Sciatic nerve (tissue), 2 donors: ENCODE measurements at places on chromosomes 1 and 21.
A peak's percentile ranks its signal among the peaks of the same experiment; 100 is the strongest.

- DNase-seq, result no peak
Observed at GRCh38 chr1:108072212-108072611, 107.2 kb upstream of the VAV3 start.

GRCh38 chr1:33060579-33061083, 20.3 kb upstream of the AZIN2 start:
- DNase-seq, result peak; percentile 82

- no peak for DNase-seq
Observed at GRCh38 chr1:156848461-156849150, 10.3 kb downstream of the INSRR start.

GRCh38 chr1:206415942-206416341, 54.3 kb upstream of the IKBKE start:
- no peak for DNase-seq

DNA sequence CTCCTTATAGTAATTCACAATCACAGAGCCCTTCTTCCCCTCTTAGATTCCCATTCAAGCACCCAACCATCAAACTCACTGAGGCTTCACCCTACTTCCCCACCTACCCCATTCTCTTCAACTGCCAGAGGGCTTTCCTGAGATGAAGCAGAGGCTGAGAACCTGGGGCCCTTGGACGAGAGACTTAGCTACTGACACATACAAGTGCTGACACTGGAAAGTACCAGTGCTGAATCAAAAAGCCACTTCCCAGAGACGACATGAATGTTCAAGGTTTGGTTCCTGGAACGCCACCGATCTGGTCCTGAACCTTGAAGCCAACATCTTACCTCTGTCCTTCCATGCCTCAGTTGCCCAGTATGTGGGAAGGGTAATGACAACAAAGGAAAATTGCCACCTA, 16.6 kb upstream of the RAP1A start:
- DNase-seq, result no peak

- DNase-seq, result no peak
Observed at GRCh38 chr21:16305686-16306085, 575.9 kb downstream of the USP25 start.

DNA sequence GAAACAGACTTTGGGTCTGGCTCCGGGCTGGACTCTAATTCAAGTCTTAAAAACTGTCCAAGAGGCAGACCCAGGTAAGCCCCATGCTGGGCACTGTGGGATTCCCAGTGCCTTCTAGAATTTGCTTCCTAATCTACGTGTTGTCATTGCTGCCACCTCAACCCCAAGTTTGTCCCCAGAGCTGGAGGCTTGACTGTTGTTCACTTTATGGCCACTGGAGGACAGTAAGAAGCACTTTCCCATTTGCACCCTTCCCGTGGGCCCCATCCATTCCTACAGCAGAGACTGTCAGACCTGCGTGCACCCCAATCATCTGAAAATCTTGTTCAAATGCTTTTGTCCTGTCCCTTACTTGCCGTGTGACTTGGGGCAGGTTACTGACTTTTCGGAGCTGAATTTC, 29.4 kb upstream of the VASH2 start:
- DNase-seq, result no peak

GRCh38 chr1:110963691-110964454, at the start of gene LRIF1:
LRIF1 (minus strand) TSS chr1:110963922; CDS start chr1:110963688, 234 bp downstream.
- peak; percentile 100 for DNase-seq

- no peak for DNase-seq
Observed at GRCh38 chr1:192811006-192811405, 2.2 kb downstream of the RGS2 start.

- no peak for DNase-seq
Observed at GRCh38 chr1:1819762-1820161, 41.5 kb upstream of the NADK start.

DNA sequence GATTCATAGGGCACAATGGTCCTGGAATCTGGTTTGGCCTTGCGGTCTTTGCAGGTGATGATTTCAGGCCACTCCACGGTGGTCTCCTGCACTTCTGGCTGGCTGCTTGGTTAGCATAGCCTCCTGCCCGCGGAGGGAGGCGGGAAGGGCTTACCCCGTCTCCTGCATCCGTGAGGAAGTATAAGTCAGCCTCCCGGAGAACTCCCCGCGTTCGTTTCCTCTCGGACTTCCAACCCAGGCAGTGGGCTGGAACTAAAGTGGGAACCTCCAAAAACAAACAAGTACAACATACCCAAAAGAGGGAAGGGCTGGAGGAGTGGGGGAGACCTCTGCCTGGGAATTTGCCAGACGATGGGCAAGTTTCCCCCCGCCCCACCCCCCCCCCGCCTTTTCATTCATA, 939 bp upstream of the CCN1 start:
- peak; percentile 66 for DNase-seq

- no peak for DNase-seq
Observed at GRCh38 chr1:7989762-7990428, 28.4 kb downstream of the PARK7 start.

DNA sequence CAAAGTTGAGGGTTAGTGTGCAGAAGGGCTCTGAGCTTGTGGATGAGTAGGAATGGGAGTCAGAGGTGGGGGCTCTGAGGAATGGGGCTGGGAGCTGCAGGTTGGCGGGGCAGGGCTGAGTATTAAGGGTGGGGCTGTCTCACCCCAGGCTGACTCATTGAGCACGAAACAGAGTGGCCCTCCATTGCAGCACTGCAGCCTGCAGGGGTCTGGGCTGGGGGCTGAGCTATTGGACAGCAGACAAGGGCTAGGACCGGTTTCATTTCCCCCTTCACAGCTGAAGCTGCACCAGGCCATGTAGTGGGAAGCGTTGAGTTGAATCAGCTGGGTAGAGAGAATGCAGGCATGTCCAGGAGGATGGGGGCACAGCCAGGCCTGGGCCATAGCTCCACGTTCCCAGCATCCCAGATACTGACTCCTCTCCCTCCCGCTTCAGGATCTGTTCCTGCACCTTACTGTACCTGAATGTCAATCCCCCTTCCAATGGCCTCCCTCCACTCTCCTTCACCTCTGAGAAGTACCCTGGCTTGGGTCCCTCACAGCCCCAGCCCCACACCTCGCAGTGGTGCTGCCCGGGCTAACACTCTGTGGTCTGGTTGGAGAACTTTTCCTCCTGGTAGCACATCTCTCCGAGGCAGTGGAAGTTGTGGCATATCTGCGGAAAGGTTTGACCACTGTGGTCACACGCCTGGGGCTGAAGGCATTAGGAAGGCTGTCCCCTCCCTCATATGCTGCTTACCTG, 4.4 kb upstream of the INPP5B start:
- no peak for DNase-seq

DNA sequence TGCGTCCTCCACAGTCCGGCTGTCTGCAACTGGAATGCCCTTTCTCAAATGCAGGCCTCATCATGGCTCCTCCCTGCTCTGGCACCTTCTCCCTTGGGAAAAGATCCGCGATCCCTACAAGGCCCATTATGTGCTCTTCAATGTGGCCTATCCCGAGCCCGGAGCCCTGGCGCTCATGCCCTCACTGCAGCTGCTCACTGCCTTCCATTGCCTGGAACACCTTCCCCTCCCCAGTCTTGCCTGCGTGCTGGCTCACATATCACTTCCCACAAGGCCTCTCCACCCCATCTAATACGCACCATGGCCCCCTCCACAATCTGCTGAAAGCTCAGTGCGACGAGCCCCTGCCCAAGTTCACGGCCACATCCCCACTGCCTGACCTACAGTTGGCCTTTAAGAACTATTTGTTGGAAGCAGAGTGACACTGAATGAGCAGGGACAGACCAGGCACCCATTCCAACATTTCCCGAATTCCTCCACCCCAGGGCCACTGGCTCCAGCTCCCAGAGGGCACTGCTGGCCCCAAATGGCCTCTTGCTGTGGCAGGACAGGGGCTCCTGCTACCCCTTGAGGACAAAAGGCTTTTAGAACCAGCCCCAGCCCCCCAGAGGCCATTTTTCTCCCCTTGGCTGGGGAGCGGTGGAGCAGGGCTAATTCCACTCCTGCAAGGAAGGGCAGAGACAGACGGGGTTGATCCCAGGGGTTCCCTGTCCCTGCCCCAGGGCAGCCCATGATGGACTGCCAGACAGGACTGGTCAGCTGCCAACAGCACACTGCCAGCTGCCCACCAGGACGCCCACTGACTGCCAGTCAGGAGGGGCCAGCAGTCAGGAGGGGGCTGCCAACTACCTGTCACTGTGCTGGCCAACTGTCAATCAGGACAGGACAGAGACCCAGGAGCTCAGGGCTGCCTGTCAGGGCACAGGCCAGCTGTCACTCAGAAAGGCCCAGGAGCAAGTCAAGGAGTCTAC, 64.8 kb downstream of the DHRS3 start:
- DNase-seq, result no peak

- no peak for DNase-seq
Observed at GRCh38 chr21:34019402-34019801, 54.0 kb upstream of the MRPS6 start.

DNA sequence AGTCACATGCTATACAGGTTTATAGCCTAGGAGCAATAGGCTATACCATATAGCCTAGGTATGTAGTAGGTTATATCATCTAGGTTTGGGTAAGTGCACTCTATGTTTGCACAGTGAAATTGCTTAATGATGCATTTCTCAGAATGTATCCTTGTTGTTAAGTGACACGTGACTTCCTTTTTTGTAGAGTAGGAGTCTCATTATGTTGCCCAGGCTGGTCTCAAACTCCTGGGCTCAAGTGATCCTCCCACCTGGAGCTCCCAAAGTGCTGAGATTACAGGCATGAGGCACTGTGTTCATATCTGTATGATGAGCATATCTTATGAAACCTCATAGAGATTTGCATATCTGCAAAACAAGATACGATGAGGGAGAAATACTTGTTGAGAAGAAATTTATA, 13.8 kb upstream of the ABCB10 start:
- DNase-seq, result no peak

GRCh38 chr1:67743072-67743725, 58.2 kb downstream of the GADD45A start:
- no peak for DNase-seq

- no peak for DNase-seq
Observed at GRCh38 chr1:63023171-63023570, 239.2 kb downstream of the ATG4C start.

- DNase-seq, result no peak
Observed at GRCh38 chr1:237817277-237817676, 73.4 kb downstream of the ZP4 start.

- no peak for DNase-seq
Observed at GRCh38 chr1:236809148-236809547, 14.1 kb downstream of the MTR start.

DNA sequence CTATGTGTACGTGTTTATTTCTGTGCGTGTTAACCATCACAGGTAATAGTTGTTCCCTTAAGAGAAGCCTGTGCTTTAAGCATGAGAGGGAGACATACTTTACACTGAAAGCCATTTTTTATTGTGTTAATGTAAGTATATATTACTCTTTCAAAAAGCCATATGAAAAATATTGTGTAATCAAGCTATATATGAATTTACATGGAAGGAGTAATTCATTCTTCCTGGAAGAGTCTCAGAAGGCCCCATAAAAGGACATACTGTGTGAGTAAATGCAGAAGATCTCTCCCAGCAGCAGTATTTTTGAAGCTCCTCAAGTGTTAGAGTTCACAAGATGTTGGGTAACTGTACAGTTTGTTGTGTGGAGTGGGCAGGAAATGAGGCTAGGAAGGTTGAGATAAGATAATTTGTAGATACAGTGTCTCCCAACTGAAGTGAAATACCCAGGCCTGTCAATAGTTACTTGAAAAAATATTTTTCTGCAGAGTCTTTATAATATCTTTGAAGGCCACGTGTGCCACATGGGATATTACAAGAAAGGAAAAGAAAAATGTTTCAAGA, 138.3 kb downstream of the PTGER3 start:
- no peak for DNase-seq

GRCh38 chr1:27668808-27669723, 2.9 kb downstream of the IFI6 start:
- DNase-seq, result peak; percentile 91

DNA sequence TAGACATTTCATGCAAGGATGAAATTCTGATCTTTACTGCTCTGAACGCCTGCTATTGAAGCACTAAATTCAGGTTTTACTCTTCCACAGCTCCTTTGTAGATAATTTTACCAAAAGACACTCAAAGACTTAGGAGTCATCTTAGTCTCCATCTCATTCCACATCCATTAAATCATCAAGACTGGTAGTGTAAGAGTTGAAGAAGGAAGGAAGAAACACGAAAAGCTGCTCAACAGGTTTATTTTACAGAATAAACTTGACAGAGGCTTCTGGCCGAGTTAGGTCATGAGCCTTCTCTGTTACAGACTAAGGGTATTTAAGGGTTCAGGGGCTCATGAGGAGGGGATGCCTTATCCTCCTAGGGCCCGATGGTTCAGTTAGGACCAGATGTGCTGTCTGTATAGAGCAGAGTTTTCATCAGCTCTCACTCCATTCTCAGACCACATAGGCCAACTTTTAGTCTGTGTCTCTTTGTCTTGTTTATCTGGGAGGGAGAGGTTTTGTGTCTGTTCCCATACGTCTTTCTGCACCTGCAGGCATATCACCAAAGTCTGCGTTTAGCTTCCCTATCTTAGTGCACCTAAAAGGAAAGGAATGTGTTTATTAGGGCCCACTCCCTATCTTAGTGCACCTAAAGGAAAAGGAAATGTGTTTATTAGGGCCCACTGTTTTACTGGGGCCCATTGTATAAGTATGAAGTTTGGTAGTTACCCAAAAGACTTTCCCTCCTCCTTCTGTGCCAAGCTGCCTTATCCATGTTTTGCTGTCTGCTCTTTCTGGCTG, 57.4 kb upstream of the RGS18 start:
- DNase-seq, result no peak

DNA sequence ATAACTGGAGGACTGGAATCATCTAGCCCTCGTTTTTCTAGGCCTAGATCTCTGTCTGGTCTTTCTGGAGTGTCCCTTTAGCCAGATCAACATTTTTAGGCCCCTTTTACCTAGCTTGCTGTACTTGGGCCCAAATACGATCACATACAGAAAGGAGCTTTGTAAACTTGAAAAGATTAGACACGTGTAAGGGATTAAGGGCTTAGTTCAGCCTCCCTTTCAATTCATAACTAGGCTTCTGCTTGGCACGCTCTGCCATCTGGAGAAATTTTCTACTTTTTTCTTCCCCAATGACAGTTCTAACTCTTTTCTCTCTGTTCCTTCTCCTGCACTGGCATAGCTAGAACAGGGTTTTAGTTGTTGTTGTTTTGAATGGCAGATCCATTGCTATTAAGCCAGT, 153.3 kb upstream of the BEND5 start:
- DNase-seq, result no peak

DNA sequence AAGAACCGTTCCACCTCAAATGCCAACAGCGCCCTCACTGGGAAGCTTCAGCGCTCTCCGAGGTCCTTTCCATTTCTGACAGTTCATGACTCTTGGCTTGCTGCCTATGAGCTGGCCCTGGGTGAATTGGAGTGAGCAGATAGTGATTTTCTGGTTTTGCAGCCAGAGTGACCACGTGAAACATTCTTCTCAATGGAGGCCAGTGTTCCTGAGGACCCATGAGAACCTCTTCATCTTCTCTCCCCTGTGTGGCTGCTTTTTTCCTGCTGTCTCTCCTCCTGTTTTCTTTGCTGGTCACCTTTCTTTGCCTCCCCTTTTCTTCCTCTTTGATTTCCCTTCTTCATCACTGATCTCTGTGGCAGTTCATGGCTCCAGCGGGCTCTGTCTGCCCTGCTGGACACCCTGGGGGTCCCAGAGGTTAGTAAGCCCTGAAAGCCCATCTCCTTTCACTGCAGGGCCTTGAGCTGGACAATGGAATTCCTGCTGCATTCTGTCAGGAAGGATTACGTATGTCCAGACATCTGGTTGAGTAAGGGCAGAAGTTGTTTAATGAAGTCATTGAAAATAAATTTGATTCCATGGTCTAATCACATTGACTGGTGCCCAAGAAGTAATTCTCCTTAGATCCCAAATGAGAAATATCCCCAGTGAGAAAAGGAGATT, 29.9 kb downstream of the VASH2 start:
- DNase-seq, result no peak
